ENCODE measurements at places on chromosomes 2 and 18. TPM values are rescaled to one million over a fixed set of nuclear protein-coding genes. Genes with fewer than 3 reads are reported as not detected.
A peak's percentile ranks its signal among the peaks of the same experiment; 100 is the strongest.

The ALPP gene
- 6.5 TPM for total RNA-seq

The STARD6 gene
- not detected for total RNA-seq

The PLCD4 gene
- 0.52 TPM for total RNA-seq

The HOXD12 gene
- total RNA-seq: 17.9 TPM

The WDR43 gene
- total RNA-seq: 43.0 TPM

DNA sequence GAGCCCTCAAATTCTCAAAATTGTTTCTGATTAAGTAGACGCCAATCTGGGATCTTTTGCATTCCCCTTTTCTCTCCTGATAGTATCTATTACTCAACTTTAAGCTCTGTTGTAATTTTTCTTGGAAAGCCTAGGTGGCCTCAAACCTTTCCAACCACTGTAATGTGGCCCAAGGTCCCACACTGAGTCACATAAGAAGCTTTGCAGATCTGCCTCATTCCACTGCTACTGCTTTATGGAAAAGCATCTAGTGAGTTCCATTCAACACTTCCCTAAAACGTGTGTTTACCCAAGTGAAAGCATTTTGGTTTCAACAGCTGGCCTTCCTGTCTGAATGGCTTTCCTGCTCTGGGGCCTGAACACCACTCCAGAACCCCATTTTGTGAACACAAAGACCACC lies 493.6 kb upstream of the SPHKAP start:
- no peak for DNase-seq

DNA sequence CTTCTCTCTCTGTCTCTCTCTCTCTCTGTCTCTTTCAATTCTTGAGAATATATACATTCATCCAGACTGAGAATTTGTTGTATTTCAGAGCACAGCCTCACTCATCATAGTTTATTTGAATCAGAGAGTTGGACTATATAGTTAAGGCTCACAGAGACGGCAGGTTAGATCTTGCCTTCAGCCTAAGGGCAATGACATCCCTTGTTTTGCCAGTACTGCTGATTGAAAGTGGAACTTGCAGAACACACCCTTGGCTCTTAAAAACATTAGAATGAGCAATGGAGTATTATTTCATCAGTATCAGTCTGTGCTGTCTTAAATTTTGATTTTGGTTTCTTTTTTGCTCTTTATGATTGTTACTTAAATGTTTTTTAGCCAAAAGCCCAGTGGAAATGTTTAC lies 62.0 kb upstream of the DSG1 start:
- DNase-seq: no peak

DNA sequence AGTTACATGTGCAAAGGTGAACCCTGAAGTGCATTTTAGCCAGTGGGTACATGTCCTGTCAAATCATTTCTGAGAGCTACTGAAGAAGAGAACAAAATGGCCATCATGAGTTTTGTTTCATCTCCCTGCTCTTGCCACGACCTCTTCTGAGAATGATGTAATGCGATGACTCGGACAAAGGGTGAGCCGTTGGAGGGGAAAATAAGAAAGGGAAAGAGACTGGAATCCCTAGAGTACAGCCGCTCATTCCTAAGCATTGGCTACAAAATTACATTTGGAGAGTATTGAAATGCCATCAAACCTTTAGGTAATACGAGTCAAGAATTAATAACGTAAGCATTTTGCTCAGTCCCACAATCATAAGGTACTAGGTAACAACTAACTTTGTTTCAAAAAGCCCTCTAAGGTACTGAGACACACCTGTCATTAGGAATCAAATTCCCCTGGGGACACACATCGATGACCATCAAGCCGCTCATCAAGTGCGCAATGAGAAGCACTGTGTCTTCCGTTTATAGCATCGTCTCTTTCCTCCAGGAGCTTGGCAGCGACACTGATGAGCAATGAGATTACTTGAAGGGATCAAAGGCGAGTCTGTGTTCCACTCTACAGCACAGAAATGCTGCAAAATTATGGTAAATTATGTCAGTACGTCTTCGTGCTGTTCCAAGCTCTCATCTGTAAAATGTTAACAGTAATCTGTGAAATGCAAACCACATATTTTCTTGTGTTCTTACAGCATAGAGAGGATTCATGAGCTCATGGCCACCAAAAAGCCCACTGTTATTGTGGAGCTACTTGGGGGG lies 97.3 kb upstream of the PIEZO2 start:
- no peak for DNase-seq

DNA sequence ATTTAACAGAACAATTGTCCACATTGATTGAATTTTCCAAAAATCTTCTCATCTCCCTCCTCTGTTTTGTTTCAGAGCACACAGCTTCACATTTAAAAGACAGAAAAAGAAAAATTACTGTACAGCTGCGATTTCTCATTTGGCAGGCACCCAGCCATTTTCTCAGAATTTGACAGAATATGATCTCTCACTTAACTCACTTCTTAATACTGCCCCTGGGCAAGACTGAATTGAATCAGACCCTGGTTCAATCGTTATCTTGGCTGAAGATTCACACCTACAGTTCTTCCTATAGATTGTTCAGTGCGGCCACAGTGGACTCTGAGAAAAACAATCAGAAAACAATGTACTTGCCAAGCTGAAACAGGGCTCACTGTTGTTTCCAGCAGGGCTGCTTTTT lies 90.2 kb upstream of the LHCGR start:
- no peak for DNase-seq

DNA sequence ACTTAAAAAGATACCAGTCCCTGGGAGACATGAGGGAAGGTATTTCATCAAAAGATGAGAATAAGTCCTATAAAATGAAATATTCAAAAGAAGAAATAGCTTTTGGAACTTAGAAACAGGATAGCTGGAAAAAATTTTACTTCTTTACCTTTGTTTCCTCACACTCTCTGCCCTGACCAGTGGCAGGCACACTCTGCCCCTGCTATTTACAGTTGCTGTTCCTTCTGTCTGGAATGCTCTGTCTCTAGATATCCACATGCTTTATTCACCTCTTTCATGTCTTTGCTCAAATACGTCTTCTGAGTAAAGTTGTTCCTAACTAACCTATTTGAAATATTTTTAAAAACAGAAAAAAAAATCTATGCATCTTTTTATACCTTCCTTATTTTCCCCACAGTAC lies 125.6 kb downstream of the PTRHD1 start:
- no peak for DNase-seq

GRCh38 chr18:73270920-73271634 lies 403.3 kb upstream of the NETO1 start:
- DNase-seq: no peak

DNA sequence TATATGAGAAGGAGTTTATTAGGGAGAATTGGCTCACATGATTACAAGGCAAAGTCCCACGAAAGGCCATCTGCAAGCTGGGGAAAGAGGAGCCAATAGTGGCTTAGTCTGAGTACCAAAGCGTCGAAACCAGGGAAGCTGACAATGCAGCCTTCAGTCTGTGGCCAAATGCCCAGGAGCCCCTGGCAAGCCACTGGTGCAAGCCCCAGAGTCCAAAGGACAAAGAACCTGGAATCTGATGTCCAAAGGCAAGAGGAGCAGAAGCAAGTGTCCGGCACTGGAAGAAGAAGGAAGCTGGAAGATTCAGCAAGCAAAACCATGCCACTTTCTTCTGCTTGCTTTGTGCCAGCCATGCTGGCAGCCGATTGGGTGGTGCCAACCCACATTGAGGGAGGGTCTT lies 74.3 kb upstream of the NPAS2 start:
- DNase-seq: no peak

GRCh38 chr2:45607701-45608100 lies 3.4 kb downstream of the SRBD1 start:
- peak; percentile 19 for DNase-seq

DNA sequence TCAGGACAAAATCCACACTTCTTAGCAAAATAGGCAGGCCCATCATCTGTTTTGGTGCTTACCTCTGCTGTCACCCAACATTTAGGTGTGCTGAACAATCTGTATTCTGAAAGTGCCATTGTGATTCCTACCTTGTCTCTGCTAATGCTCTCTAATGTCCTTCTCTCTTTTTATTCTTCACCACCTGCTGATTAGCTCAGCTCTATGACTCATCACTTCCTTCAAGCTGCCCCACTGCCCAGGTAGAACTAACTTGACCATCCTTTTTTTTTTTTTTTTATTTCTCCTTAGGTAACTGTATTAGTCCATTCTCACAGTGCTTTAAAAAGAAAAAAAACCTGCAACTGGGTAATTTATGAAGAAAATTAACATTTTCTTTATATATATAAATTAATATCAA lies 478.7 kb upstream of the POU3F3 start:
- no peak for DNase-seq

GRCh38 chr2:120435671-120436459 lies 89.9 kb downstream of the INHBB start:
- no peak for DNase-seq

DNA sequence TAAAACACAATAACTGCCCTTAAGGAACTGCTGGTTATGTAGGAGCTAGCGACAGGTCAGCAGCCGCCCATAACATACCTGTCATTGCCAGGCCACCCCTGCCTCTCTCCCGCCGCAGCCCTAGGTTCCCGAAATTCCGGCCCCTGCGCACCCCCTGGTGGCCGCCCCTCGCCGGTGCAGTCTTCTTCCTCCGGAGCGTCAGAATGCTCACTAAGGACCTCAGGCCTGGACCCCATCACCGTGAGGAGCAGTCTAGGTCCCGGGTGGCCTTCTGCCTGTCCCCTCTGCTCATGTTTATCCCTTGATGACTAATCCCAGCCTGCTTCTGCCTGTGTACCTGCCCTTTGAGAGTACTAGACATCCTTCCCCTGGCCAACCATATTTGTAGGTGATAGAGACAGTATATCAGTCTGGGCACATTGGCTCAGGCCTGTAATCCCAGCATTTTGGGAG lies 115.7 kb upstream of the SLC1A4 start:
- DNase-seq: peak; percentile 83
